Stimulated activated CD8-positive, alpha-beta memory T cell treated with anti-CD3 and anti-CD28 coated beads, Interleukin-12 subunit alpha, Interleukin-12 subunit beta, amount 100 ng/mL, for 4 hours (primary cell): ENCODE measurements at places on chromosomes 12 and 14.
A peak's percentile ranks its signal among the peaks of the same experiment; 100 is the strongest.

DNA sequence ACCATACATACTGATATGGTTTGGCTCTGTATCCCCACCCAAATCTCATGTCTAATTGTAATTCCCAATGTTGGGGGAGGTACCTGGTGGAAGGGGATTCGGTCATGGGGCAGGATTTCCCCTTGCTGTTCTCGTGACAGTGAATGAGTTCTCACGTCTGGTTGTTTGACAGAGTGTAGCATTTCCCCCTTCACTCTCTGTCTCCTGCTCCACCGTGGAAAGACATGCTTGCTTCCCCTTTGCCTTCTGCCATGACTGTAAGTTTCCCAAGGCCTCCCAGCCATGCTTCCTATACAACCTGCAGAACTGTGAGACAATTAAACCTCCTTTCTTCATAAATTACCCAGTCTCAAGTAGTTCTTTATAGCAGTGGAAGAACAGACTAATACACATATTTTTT lies 28.8 kb upstream of the DTX1 start:
- DNase-seq: no peak

GRCh38 chr14:66701813-66702212 lies 193.9 kb downstream of the GPHN start:
- DNase-seq: no peak

DNA sequence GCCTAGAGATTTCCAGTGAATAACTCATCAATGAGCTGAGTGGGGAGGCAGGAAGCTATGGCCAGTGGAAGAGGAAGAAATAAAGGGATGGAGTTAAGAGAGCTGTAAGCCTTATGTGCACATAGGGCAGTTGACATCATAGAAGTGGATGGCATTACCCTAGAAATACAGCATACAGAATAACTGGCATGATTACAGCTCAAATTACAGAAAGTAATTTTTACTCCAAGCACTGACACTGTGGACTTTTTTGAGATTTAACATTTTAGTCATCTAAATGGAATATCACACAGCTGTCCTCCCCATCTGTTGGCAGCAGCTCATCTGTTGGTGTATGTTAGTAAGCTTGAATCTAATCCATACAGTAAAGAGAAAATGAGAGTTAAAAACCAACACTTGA lies 5.4 kb upstream of the IPO8 start:
- no peak for DNase-seq

- no peak for DNase-seq
Observed at GRCh38 chr12:131089531-131090273, 136.0 kb downstream of the ADGRD1 start.

DNA sequence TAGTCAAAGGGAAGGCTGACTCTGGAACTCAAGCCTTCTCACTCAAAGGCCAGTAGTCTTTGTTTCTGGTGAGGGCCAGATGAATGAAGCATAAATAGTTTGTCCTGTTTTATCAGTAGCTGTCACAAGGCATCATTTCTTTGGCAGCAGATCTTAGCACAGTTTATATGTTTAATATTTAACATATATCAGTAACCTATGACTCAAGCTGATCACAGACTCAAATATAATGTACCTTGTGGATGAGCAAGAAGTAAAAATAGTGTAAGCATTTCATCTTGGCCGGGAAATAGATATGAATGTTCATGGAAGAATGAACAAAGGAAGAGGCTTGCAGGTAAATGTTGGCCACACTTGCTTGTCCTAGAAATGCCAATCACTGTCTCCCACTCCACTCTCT lies 158.3 kb upstream of the BMP4 start:
- no peak for DNase-seq

GRCh38 chr14:68285421-68286179 lies 466.0 kb downstream of the RAD51B start:
- DNase-seq: peak; percentile 34

- DNase-seq: no peak
Observed at GRCh38 chr14:99287269-99287942, 15.4 kb upstream of the BCL11B start.

- no peak for DNase-seq
Observed at GRCh38 chr12:12133259-12133658, 62.5 kb downstream of the BCL2L14 start.

GRCh38 chr14:103606963-103607668 lies 21.9 kb upstream of the KLC1 start:
- DNase-seq: peak; percentile 35

DNA sequence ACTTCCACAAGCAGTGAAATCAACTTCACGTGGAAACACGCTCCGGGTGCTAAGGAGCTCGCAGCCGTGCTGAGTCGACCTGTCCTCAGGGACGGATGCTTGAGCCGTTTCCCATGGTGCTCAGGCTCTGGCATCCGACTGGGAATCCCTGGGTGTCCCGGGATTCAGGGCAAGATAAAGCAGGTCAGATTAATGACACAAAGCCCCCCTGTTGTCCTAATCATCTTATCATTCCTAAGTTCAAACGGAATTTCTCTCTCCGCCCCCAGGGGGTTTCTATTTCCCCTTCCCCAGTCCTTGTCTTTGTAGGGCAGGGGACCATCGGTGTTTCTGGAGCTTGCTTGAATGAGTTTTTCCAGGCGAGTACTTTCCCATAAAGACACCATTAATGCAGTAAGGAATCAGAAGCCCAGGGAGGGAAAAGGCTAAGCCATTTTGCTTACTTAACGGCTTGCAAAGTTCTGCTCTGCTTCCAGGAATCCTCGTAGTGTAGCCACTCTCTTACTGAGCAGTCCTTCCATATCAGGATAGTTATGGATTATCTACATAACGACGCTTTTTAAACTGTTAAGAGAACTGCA lies 116.5 kb downstream of the TMEM132C start:
- DNase-seq: no peak

DNA sequence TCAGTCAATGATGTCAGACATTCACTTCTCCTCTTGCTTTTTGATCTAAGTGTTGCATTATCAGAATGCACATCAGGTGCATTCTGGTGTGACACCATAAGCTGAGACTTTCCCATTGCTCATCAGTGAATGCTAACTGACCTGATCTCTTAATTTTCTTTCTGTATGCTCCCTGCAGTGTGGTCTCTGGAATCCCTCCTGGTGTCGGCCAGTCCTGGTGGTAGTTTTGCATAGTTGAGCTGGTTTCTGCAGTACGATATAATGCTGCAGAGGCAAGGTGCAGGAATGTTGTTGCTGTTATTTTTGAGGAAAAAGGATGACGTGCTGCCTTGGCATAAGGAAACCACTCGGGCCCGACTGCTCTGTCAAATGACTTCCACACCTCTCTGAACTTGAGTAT lies 11.0 kb upstream of the SRP54 start:
- no peak for DNase-seq

GRCh38 chr14:85336817-85337216 lies 193.1 kb upstream of the FLRT2 start:
- DNase-seq: no peak

DNA sequence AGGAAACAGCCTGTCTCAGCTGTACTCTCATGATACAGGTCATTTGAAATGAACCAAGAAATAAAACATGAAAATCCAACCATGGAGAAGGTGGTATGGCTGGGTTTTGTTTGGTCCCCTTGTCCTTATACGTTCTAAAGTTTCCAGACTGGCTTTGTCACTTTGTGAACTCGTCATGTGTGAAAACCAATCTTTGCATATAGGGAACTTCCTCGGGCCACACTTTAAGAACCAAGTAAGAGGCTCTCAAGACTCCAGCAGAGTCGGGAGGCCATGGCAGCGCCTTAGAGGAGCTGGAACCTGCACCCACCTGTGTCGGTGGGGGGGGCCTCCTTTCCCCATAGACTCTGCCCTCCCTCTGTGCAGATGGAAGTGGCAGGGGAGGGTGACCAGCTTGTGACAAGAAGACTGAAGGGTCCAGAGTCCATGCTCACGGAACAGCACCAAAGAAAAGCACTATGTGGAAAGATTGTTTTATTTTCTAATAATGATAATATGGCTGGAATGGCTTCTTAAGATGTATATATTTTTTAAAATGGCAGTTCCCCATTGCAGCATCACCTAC lies 125.3 kb downstream of the ESRRB start:
- no peak for DNase-seq

- DNase-seq: no peak
Observed at GRCh38 chr12:65960820-65961189, 136.5 kb downstream of the HMGA2 start.

GRCh38 chr14:100692256-100692655 lies 34.4 kb upstream of the DLK1 start:
- no peak for DNase-seq

DNA sequence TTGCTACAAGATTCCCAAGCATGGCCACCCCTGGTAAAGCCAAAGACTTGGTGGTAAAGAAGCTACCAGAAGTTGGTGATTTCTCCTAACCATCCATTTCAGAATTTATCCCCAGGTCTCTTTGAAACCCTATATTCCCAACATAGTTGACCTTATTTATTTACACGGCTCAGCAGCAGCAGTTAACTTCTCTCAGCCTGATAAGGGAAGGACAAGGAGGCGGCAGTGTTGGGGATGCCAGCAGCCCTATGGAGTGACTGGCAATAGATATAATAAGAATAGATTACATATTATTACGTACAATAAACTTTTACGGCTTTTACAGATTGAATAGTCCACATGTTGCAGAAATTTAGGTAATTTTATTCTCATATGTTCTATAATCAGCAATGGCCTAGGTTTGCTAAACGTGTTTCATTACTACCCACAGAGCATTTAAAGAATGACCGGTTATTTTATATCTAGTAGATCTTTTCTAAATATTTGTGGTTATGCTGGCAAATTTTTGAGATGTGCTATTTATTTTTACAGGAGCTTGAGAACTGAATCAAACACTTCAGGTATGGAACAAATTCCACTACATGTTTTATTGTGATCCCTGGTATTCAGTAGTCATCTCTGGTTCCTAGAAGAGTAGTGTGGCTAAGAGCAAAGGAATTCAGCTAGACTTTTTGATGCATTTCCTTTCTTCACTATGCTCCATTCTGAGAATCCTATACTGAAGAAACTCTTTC lies 19.8 kb upstream of the PALS1 start:
- DNase-seq: no peak

GRCh38 chr12:56529656-56530055 lies 8.0 kb downstream of the RBMS2 start:
- no peak for DNase-seq

DNA sequence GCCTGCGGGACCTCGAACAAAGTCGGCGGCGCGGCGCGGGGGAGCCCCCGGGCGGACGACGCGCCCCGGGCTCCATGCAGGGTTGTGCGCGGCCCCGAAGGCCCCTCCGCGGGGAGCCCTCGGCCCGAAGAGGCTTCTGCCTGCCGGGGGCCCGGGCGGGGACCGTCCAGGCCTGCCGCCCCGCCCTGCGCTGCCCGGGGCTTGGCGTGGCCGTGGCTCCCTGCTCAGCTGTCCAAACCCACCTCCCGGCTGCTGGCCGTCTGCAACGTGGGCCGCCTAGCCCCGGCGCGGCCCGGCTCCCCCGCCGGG lies 670 bp downstream of the DYRK2 start:
- DNase-seq: no peak

- DNase-seq: no peak
Observed at GRCh38 chr14:77305696-77306095, 15.0 kb downstream of the POMT2 start.

DNA sequence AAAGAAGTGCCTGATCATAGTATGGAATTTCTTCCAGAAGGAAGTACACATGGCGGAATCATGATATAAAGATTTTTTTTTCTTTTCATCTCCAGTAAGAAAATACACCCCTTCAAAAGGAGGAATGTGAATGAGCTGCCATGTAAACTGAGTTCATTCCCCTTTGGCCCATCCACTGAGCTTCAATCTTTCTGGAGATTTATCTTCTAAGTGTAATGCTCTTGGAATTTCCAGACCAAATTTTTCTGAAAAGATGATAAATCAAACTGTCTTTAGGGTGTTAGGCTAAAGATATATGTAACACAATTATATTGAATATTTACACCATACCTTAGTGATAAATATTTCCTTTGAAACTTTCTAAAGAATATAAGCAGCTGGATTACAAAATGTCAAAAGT lies 5.2 kb downstream of the DCN start:
- no peak for DNase-seq

GRCh38 chr14:98173305-98173704 lies 1098.7 kb downstream of the BCL11B start:
- no peak for DNase-seq

DNA sequence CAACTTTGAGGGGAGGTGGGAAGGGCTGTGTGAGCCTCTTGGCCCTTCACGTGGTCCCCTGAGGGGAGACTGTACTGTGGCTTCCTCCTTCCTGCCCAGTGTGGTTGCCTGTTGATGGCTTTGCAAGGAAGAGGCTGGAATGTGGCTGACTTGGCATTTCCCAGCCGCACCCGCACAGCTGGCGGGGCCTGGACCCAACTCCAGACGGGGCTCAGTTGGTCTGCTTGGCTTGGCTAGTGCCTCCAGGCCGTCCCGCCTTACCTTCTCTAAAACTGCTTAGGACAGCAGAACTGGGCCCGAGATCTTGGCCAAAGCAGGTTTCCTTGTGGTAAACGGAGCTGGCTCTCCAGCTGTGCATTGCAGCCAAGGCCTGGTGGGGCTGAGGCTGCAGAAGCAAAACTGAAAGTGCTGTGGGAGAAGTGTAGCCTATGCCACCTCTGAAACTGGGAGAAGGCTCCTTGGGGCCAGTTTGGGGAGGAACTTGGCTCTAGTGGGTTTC lies 139.5 kb downstream of the SMOC1 start:
- DNase-seq: no peak

- no peak for DNase-seq
Observed at GRCh38 chr12:82866227-82866775, 179.6 kb downstream of the TMTC2 start.

- DNase-seq: no peak
Observed at GRCh38 chr12:44015333-44015941, 179.6 kb downstream of the TMEM117 start.

GRCh38 chr12:60100160-60100559 lies 504.3 kb downstream of the SLC16A7 start:
- no peak for DNase-seq

DNA sequence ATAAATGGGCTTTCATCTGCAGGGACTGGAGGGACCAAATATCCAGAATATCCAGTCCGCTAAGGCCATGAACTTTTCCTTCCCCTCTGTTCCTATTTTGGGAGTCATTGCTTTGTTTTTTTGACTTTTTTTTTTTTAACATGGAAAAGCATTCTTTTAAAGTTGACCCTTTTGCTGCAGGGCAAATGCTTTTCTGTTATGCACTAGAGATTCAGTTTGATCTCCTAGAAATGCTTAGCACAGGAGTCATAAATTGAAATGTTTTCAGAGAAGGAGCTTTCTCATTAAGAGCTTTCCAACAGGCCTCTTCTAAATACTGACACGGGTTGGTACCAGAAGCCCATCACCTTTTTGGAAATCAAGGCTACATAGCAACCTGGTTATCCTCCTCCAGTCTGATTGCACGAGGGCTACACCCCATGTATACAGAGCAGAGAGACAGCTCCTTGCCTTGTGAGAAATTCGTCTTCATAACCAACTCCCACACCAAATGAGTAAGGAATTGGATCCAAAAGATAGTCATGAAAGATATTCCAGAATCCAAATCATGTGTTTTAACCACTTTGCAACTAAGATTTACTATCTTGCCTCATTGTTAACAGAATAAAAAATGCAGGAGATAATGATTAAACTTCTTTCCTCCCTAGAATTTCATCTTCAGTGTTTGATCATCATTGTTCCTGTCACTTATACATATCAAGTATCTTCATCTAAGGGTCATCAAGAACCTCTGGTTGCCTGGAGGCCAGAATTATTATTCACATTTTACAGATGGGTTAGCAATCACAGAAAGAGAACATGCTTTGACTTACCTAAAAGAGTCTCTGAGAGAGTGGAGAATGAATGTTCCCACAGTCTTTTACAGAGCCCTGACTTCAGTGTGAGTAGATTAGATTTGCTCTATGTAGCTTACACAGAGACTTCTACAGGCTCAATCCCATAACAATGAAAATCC lies 389.4 kb downstream of the ZFP36L1 start:
- no peak for DNase-seq

- no peak for DNase-seq
Observed at GRCh38 chr12:105993766-105994555, 144.8 kb downstream of the NUAK1 start.

- DNase-seq: no peak
Observed at GRCh38 chr12:95316798-95317197, 99.2 kb downstream of the VEZT start.
